ENCODE measurements at places on chromosomes 7 and 10.

GRCh38 chr7:41028580-41028979 lies 674.3 kb downstream of the INHBA start:
- no peak for DNase-seq

- DNase-seq, result no peak
Measured at GRCh38 chr10:47207281-47207615, 92.7 kb upstream of the GDF10 start.

DNA sequence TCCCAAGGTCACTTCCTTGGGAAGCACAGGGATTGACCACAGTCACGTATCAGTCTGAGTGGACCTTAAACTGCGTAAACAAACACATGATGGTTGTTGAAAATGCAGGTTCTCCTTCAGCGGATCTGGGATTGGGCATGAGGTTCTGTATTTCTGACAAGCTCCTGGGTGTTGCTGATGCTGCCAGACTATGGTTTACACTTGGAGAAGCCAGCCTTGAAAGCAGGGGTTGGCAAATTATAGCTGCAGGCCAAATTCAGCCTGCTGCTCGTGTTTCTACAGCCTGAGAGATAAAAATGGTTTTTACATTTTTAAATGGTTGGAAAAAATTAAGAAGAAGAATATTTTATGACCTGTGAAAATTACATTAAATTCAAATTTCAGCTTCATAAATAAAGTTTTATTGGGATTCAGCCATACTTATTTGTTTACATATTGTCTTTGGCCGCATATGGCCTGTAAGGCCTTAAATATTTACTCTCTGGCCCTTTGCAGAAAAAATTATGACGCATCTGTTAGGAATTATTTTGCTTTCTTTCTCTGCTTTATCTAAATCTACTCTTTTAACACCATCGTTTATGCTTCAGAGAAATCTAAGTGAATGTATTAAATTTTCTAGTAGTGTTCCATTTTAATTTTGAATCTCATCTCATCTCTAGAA lies 109.6 kb downstream of the SH2D4B start:
- DNase-seq, result no peak

- no peak for DNase-seq
Measured at GRCh38 chr7:96088579-96088978, 233.3 kb downstream of the SLC25A13 start.

- no peak for DNase-seq
Measured at GRCh38 chr7:31688372-31688771, 1.4 kb downstream of the PPP1R17 start.

DNA sequence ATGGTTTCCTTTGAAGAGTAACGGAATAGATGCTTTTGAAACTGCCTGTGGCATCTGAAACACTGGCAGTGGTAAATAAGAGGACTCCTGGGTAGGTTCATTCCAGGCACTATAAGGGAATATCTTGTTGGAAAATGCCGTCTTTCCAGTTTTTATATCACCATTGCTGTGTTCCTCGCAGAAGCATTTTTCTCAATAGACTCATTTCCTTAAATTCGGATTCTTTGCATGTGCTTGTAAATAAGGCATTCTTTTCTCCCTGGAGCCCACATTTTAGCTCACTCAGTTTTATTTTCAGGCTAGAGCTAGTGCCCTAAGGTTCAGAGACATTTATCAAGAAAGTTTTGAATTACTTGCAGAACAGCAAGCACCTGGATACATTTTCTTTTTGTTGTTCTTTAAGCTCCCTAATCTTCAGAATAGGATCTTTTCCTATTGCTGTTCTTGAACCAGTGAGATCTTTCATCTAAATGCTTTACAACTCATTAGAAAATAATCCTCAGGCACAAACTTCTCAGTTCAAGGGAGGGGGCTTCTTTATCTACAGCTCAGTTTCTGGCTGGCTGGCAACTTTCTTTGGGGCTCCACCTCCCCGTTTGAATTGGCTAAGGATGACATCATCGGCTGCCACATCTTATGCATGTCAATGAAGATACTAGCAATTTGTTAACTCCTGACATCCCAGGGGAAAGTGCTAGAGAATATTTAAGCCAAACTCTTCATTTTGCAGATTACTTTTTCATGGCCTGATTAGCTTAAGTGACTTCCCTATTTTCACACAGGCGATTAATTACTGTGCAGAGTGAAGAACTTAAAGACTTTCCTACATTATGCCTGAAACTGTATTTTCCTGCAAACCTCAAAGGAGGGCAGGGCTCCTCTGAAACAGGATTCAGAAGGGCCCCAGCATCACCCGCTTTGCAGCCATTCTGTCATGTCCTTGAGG lies 133.7 kb upstream of the RSU1 start:
- peak; percentile 81 for DNase-seq

GRCh38 chr7:100532165-100533022 lies 6.6 kb upstream of the AGFG2 start:
- no peak for DNase-seq

DNA sequence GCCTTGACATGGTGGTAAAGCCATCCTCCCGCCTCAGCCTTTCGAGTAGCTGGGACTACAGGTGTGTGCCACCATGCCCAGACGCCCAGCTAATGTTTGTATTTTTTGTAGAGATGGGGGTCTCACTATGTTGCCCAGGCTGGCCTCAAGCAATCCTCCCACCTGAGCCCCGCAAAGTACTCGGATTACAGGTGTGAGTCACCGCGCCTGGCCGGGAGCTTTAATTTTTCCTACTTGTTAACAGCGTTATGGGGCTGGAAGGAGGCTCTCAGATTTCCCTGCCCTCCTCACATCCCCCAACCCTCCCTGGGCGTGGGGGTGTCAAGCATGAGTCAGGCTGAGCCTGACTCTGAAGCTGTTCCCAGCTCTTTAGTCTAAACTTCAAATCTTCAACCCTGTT lies 8.3 kb downstream of the ALKBH4 start:
- peak; percentile 44 for DNase-seq

DNA sequence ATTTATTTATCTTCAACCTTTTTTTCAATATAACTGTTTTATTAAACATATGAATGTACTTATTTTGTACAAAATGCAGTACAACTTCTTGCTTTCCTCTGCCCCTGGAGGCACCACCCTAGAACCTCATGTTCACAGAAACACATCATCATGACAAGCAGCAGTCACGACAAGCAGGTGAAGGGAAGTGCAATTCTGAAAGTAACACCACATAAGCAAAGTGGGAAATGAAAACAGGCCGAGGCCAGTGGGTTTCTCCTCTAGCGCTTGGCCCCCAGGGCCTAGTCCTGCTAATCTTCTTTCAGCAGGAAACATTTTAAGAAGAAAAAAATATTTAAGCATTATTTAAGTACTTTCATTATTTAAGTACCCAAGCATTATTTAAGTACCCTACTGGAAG lies 598.1 kb downstream of the SH2D4B start:
- DNase-seq, result no peak

GRCh38 chr7:141402277-141402996 lies 148.8 kb upstream of the AGK start:
- DNase-seq, result no peak

DNA sequence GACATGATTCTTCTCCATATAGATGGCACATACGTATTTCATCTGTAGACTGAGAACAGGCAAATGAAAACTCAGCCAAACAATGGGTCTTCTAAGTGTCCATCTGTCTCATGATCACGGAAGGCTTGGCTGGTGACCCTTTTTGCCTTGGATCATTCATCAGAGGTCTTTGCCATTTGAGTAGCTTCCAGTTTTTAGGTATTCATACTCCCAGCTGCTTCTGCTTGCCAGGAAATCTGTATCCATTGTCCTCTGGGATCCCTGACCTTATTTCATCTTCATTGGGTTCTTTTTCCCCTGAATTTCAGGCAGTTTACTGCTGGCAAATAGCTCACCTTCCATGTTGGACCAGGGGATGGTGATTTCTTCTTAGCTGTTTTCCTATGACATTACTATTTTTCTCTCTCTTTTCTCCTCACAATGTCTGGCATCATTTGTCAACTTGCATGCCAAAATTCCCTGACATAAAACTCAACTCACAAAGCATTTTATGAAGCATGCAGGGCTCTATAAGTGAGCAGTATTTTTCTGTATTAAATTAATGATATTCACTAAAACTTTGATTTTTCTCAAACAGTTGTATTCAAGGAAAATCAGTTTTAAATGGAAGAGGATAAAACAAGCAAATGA lies 241.2 kb downstream of the DNAJB9 start:
- no peak for DNase-seq

GRCh38 chr7:80134536-80135308 lies at the start of gene GNAI1:
TSS of gene GNAI1 (plus strand) at chr7:80134831. CDS start at chr7:80135161, 330 bp downstream.
- DNase-seq, result peak; percentile 79

GRCh38 chr7:29249383-29249750 lies 54.8 kb downstream of the CHN2 start:
- DNase-seq, result no peak

DNA sequence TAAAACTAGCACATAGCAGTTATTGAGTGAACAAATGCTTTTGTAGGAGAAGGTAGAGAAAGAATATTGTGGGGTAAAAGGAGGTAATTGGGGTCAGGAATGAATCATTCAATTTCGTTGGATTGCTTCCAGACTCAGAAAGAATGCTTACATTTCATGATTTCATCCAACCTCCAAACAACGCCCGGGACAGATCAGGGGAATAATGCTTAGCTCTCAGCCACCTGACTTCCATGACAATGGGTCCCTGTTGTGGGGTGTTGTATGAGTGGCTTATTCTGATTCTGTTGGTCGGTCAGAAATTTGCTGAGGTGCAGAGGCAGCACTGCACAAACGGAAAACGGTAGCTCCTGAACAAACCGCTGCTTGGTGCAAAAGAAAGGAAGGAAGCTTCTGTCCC lies 24.0 kb upstream of the INPP5F start:
- peak; percentile 50 for DNase-seq

- no peak for DNase-seq
Measured at GRCh38 chr10:20949967-20950366, 52.9 kb upstream of the NEBL start.

DNA sequence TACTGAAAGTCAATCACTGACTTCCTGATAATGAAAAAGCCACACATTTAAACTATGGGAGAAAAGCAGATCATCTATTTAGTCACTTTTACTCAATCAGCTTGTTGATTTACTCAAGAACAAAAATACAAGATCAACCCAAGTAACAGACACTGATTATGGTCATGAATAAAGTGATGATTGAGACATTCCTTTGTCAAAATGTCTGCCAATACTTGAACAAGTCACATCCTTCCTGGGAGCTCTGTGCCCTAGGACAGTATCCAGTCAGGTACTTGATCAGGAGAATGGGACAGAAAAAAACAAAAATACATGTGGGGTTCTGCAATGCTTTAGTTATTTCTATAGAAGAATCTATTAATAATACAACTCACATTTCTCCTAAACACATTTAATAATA lies 150.0 kb upstream of the NEBL start:
- DNase-seq, result no peak

Measured in fibroblast of upper back skin (primary cell).